ENCODE measurements at places on chromosomes 7 and 10.

- DNase-seq, result no peak
Observed at GRCh38 chr10:69477968-69478597, 26.8 kb downstream of the TSPAN15 start.

DNA sequence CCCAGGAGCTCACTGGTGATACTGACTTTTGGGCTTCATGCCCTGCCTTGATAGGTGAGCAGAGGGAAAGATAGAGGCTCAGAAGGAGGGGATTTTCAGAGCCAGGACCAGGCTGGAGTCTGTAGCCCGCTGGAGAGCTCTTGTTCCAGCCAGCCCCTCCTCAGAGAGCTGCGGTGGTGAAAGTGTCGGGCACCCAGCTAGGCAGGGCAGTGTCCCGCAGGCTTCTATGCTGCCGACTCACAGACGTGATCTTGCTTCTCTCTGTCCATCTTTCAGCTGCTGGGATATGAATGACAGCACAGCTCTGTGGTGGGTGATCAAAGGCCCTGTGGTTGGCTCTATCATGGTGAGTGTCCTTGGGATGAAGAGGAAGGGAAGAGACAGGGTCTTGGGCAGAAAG is 35.2 kb downstream of the ADCYAP1R1 start:
- DNase-seq, result no peak

- no peak for DNase-seq
Observed at GRCh38 chr7:8119262-8119661, 142.7 kb downstream of the ICA1 start.

DNA sequence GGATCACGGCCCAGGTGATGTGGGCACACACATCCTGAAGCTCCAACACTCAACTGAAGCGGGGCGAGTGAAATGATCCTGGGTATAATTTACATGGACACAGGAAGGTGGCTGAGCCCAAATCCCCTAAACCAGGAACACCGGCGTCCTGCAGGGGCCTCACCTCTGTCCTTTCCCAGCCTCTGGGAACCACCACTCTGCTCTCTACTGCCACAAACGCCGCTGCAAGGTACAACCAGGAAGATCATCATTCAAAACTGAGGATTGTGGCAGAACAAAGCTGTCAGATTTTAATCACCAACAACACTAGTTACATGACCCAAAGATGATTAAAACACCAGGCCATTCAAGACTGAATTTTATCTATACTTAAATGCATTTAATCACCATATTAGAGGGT is 104.0 kb downstream of the DIP2C start:
- no peak for DNase-seq

DNA sequence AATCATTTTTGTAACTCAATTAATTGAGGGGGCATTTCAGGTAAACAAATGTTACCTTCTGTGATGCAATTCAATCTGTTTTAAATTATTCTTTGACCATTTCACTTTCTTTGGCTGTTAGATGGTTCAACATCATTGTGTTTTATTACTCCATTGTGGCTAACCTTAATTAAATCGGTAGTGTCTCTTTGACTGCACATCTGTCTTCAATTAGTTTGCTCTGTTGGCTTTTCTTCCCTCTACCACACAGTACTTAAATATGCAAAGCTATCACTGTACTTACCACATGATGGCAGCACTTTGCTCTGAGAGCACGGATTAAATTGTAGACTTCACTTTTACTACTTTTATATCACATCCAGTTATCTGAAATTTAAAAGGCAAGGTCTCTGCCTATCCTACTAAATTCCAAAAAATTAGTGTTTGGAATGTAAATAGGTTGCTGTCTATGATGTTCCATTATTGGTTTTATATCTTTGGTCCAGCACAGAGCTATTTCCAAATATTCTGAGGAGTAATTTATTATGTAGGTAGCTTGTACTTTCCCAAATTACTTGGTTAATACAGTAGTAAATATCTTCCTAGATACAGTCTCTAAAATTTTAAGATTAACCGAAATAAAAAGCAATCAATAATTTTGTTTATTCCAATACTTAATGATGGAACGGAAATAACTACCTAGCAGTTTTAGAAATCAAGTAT is 352.0 kb downstream of the PCLO start:
- peak; percentile 40 for DNase-seq

DNA sequence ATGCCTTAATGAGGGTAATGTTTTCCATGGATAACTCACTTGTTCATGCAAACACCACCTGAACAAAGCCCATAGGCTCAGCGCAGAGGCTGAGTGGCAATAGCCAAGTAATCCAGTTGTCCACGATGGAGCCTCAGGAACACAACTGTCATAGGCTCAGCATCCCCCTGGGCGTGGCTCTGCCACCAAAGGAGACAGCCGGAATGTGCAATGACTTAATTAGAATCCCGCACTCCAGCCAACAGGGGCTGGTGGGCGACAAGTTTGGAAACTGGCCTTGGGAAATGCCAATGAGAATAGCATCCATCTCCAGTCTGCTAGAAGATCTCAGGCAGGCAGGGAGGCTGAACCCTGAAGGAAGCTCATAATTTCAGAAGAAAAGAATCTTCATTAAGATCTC is 411.7 kb upstream of the NRP1 start:
- DNase-seq, result no peak
